NCI-H1092 (cell line): ENCODE measurements at places on chromosomes 7 and 10.

GRCh38 chr7:151808400-151809145, 68.3 kb downstream of the PRKAG2 start:
- peak; percentile 60 for DNase-seq

DNA sequence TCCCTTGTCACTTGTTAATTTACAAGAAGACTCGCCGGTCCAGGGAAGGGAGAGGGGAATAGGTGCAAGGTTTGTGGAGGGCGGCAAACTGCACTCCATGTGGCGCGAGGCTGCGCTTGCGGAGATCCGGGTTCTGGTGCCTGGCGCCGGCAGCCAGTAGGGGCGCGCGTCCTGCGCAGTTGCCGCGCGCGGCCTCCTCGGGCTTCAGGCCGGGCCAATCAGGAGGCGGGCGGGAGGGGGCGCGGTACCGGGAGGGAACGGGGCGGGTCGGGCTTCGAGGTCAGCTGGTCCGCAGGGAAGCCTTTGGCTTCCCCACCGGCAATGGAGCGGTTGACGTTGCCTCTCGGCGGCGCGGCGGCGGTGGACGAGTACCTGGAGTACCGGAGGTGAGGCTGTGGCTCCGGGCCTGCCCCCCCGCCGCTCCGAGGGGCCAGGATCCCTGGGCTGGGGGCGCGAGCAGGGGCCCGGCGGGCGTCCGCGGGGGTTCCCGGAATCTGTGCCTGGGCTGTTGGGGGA, at the start of gene FAM221A:
TSS of gene FAM221A (plus strand) at position 302 of the 516 bp plus-strand sequence. CDS start at position 322, 20 bp downstream.
- peak; percentile 84 for DNase-seq

DNA sequence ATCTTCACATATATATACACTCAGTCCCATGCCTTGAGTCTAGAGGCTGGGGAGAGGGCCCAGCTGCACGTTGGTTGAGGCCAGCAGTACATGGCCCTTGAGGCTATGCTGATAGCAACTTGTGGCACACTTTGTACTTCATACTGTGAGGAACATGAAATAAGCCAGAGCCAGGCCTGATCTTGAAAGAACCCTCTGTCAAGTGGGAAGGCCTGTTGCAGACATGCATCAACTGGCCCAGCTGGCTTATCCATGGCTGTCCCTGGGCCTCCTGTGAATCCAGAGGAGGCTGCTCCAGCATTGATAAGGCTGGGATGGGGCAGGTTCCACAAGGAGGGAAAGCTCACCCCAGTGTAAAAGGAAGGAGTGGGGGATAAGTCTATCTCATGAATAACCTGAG, 140.4 kb downstream of the NRF1 start:
- no peak for DNase-seq

DNA sequence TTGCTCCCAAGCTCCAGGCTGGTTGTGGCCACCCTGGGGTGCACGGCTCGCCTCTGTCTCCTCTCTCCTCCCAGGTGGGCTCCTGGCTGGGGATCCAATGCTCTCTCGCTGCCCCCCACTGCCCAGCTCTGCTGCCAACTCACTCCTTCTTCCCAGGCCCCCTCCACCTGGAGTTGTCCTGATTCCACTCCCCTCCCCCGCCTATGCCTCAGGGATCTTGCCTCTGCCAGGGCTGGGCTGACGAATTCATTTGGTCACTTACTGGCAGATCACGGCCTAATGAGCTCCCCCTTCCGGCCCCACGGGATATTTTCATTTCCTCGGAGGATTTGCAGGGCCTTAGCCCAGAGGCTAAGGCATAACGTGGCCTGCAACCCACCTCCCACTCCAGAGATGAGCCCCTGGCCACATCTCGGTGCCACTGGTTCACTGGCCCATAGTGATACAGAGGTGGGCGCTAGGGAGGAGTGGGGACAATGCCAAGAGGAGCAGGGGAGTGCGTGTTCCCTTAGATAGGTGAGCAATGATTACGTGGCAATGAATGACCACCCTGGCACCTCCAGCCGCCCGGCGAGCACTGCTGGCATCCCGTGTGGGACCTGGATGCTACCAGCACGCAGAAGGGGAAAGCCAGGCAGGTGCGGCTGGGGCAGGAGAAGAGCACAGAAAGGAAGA, 344.6 kb upstream of the SHH start:
- peak; percentile 36 for DNase-seq

- no peak for DNase-seq
Measured at GRCh38 chr10:131833446-131834080, 67.2 kb upstream of the PPP2R2D start.

DNA sequence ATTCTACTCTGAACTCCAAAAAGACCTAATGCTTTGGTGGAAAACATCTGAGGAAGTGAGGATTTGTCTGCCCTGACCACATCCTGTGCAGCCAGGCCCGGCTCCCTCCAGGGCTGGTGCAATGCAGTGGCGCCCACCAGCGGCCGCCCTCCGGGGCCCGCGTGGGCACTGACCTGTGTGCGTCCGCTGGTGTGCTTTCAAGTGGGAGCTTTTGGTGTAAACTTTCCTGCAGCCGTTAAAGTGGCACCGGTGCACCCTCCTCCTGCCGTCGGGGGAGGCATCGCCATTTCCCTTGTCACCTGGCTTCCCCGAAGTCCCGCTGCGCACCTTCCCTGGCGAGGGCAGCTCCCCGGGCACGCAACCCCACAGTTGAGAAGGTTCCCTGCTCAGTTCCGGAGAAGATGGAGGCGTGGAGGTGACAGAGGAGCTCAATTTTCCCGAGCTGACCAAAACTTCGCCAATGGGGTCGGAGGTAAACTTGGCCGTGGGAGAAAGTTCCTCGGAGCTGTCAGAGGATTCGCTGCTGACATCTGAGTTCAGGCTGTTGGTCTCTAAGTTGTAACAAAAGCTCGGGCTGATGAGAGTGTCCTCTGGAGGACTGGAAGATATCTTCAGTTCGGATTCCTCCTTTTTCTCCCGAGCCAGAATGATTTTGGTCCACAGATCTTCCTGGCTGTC, 3.4 kb downstream of the KLF6 start:
- no peak for DNase-seq

GRCh38 chr10:131067690-131068089, 243.8 kb downstream of the TCERG1L start:
- no peak for DNase-seq

GRCh38 chr10:49385939-49386922, 9.7 kb downstream of the DRGX start:
- DNase-seq: no peak

GRCh38 chr7:106367018-106367420, 82.2 kb upstream of the NAMPT start:
- DNase-seq: no peak

DNA sequence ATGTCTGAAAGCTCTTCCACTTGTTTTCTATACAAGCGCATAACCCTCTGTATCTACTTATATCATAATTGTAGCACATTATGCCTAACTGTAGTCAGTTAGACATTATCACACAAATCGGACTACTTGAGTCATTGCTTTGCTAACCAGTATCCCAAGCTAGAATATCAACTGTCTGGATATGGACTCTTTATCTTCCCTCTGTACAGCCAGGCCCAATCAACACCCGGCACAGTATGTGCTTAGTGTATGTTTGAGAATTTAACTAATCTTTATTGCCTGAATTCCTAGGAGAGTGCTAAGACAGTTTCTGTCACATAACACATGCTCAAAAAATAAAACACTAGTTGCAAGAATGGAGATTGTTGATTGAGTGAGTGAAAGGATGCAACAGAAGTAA, 211.2 kb downstream of the ARL4A start:
- no peak for DNase-seq

DNA sequence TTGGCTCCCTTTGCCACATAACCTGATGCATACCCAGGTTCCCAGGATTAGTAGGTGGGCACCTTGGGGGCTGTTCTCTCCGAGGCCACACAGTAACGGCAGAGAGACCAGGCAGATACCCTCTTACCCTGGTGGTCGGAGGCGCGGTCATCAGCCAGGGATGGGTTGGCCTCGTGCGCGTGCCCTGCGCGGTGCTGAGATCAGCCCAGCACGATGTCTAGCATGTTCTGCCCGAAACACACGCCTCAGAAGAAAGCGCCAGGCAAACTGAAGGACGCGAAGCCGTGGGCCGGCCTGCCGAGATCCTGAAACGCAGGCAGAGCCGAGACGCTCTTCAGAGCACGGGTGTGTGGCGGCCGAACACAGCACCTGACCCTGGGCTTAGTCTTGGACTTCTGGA, 34.7 kb upstream of the CFAP46 start:
- no peak for DNase-seq

DNA sequence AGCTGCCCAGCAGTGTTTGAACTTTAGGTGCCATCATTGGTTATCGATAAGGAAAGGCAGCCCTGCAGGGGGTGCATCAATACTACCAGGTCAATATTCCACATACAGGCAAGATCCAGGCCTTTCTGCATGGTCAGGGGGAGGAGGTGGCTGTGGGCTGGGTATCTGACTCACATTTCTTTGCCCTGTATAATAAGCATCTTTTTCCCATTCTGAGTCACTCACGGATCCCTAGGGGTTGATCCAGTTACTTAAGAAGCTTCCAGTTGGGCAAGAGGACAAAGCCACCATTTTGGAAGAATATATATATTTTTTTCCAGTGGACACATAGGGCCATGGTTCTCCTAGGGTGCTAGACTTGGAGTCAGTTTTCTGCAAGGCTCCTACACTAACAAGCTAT, 114.2 kb upstream of the HABP2 start:
- DNase-seq: no peak

GRCh38 chr7:78530351-78530750, 731.8 kb downstream of the PHTF2 start:
- no peak for DNase-seq

DNA sequence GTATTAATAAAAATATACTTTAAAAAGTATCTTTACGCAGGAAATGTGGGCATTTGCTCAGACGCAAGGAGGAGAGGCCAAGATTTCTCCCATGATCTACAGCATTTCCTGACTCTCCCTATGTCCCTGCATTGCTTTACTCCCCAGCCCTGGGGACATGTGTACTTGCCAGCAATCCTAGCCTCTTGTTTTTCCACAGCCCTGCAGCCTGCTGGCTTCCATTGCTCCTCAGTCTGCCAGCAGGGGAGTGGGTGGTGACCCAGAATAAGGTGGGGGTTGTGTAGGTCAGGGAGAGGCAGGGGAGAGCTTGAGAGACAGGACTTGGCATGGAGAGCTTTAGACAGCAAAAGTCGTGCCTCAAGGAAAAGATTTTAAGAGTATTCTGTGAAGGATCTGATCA, 307.7 kb downstream of the CDK14 start:
- DNase-seq: no peak

DNA sequence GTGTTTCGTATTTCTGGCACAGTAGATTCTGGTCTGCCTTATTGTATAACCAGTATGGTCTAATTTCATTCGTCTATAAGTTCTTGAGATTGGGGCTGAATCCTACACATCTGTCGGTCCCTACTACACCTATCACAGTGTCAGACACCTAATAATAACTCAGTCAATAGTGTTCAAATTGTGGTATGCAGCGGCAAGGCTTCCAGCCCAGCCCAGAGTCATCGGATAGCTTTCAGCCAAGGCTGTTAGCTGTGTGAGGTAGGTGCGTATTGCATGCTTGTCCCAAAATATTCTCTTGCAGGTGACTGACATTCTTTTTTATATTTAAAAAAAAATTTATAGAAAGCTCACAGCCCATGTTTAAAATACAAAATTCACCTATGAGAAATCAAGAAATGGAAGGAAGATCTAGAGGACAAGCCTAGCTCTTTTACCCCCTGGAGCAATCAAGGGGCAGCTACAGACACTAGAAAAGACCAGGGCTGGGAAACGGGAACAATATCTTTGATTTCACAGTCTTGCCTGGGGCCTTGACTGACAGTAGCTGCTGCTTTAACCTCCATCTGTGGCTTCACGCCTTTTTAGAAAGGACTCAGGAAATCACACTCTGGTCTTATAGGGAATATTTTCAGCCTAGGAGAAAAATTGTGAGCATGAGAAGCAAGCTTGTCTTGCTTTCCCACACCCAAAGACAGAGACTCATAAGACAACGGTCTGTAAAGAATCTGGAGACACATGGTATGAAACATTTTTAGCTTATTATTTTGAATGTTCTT, 9.5 kb upstream of the ASB4 start:
- peak; percentile 57 for DNase-seq

GRCh38 chr10:110797416-110797815, 74.3 kb upstream of the PDCD4 start:
- DNase-seq: no peak

DNA sequence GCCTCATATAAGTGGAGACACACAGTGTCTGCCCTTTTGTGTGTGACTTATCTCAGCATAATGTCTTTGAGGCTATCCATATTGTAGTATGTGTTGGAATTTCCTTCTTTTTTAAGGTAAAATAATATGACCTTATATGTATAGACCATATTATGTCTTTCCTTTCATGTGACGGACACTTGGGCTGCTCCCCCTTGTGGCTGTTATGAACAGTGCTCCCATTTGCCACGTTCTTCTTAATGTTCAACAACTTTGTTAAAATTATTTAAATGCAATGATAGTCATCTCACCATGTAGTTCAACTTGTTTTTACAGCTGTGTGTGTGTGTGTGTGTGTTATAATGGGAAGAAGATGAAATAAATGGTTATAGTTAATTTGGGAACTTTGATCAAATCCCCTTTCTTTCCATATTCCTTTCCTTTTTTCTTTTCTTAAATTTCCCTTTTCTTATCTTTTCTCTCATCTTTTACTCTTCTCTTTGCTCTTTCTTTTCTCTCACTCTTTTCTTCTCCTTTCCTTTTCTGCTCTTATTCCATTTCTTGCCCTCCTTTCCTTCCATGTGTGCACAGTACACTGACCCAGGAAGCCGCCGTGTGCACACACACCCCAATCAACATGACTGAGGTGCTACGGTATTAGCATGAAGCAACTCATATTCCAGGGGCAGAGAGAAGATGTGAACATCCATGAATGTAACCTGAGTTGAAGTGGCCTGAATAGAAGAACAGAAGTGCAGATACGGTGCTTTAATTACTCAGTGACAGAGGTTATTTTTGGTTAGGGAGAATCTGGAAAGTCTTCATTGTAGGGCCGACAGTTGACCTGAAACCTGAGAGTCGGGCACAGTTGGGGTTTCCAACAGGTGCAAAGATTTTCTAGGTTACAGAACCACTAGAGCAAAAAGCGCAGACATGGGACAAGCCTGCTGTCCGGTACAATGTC, 596.6 kb downstream of the SDK1 start:
- DNase-seq: peak; percentile 10

DNA sequence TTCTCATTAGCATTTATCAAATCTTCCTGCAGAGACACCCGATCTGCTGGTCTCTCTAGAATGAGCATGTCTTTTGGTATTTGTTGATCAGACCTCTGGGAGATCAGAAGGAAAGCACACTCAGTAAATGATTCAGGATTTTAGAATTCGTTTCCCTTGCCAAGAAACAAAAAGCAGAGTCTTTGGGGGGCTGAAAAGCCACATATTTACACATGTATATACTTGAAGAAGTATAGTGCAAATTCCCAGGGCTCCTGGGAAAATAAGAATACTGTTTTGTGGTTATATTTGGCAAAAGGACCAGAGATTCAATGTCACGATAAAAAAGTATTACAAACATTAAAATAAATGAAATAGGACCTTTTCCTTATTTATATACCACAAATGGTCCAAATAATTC, 100.2 kb downstream of the AGMO start:
- no peak for DNase-seq

GRCh38 chr7:78197447-78197846, 398.9 kb downstream of the PHTF2 start:
- DNase-seq: no peak
